ENCODE measurements at places on chromosomes 3 and 15. TPM values are rescaled to one million over a fixed set of nuclear protein-coding genes. Genes with fewer than 3 reads are reported as not detected.

Gene SNX22
- total RNA-seq: 1.1 TPM

Gene ADCY5
- total RNA-seq: 11.8 TPM

Gene MUC4
- total RNA-seq: 5.8 TPM

Gene CCR8
- total RNA-seq: not detected

Gene TNFSF10
- total RNA-seq: 21.5 TPM

Measured in camera-type eye (tissue), 1 donor.